ENCODE measurements at places on chromosomes 6 and 20. TPM values are rescaled to one million over a fixed set of nuclear protein-coding genes. Genes with fewer than 3 reads are reported as not detected.

MLN gene
- total RNA-seq: not detected

MCCD1 gene
- not detected for total RNA-seq

SLA2 gene
- total RNA-seq: 1.1 TPM

ABHD16B gene
- total RNA-seq: not detected

TMEM170B gene
- 7.5 TPM for total RNA-seq

ELOVL4 gene
- total RNA-seq: 0.96 TPM

HSPA1L gene
- 3.1 TPM for total RNA-seq

ID4 gene
- 12.4 TPM for total RNA-seq

DNA sequence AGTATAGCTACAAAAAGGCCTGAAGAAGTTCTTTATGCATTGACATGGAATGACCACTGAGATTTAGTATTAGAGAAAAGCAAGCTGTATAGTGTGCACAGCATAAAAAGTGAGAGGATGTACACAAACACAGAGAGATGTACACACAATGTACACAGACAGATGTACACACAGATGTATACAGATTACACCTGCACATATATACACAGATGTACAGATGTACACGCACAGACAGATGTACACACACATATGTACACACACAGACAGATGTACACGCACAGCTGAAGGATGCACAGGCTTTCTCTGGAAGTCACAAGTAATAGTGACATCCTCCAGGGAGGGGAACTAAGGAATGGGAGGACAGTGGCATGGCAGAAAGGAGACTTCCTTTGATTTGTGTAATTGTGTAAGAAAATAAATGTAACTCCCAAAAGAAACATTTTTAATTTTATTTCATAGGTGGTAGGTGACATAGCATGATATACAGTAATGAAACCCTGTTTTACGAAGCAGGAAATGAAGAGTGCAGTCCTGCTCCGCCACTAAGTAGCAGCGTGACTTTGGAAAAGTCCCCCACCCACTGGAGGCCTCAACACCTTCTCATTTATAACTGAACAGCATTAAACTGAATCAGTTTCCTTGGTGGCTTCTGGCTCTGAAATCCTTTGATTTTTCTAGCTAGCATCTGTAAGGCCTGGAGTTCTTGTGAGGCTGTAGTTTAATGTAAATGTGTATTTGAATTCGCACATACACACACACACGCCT is 14.1 kb downstream of the NFATC2 start:
- DNase-seq: no peak

DNA sequence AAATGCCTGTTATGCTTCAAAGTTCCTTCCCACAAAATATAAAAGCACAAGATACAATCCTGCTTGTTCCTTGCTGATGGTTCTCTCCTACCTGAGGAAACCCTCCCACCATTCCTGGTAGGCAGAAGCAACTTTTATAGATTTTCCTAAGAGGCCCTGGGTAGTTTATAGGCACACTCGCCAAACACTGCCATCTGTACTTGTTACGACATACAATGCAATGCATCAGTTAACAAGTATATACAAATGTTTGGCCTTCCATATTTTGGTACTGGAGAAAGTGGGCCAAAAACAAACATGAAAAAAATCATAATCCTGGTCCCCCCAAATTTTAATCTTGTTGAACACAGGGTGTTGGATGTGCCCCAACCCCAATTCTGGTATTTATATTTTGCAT is 16.6 kb downstream of the MCM9 start:
- no peak for DNase-seq

GRCh38 chr6:90068264-90068663 is 174.0 kb downstream of the GJA10 start:
- no peak for DNase-seq

DNA sequence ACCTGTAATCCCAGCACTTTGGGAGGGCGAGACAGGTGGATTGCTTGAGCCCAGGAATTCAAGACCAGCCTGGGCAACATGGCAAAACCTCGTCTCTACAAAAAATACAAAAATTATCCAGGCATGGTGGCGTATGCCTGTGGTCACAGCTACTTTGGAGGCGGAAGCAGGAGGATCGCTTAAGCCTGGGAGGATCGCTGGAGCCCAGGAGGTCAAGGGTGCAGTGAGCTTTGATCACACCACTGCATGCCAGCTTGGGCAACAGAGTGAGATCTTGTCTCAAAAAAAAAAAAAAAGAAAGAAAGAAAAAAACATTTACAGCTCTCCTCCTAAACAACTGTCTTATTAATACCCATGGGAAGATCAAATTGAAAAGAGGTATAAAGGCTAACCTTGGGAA is 8.8 kb upstream of the MYMX start:
- DNase-seq: no peak

- DNase-seq: no peak
These were observed 568.9 kb upstream of the CITED2 start for GRCh38 chr6:139943391-139943790.

- no peak for DNase-seq
These were observed 133.7 kb downstream of the MYO6 start for GRCh38 chr6:75882734-75883133.

- no peak for DNase-seq
These were observed 176.2 kb downstream of the NFATC2 start for GRCh38 chr20:51366155-51366886.

- no peak for DNase-seq
These were observed 161.1 kb downstream of the EYS start for GRCh38 chr6:65545920-65546319.

DNA sequence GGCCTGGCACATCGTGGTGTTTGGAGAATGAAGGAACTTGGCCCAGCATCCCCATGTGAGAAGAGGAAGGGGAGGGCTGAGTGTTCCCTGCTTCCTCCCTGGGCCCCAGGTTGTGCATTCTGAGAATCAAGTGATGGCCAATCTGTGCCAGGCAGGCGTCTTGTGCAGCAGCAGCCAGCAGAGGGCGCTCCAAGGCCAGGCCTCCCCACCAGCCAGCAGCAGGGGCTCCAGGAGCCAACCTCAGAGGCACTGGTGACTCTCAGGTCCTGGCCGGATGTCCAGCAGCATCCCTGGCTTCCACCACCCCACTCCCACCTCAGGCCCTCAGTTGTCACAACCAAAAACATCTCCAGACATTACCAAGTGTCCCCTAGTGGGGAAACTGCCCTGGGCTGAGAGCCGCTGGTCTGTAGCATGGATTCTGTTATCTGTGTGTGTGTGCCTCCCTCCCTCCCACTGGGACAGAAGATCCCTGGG is 192.0 kb downstream of the PREX1 start:
- DNase-seq: peak; percentile 78
